Ureter (tissue), 1 donor: ENCODE measurements at places on chromosomes 1 and 21. TPM values are rescaled to one million over a fixed set of nuclear protein-coding genes. Genes with fewer than 3 reads are reported as not detected.

The PRRX1 gene
- total RNA-seq = 23.0 TPM

The EVA1B gene
- total RNA-seq = 12.4 TPM

The KCNH1 gene
- total RNA-seq = 0.86 TPM

The G0S2 gene
- 7.7 TPM for total RNA-seq

The DARS2 gene
- total RNA-seq = 17.5 TPM

The NADK gene
- 80.3 TPM for total RNA-seq

The S100A3 gene
- 6.5 TPM for total RNA-seq

The MPZ gene
- total RNA-seq = 3.1 TPM

The CHI3L1 gene
- 8.8 TPM for total RNA-seq

The SLC1A7 gene
- not detected for total RNA-seq

The CD1D gene
- total RNA-seq = 1.7 TPM

The MPL gene
- total RNA-seq = 0.55 TPM

The ERICH3 gene
- total RNA-seq = not detected

The CYP4A22 gene
- 0.23 TPM for total RNA-seq

The SHISA4 gene
- 11.6 TPM for total RNA-seq

The OPRD1 gene
- total RNA-seq = not detected

The NPR1 gene
- total RNA-seq = 21.0 TPM

The VAV3 gene
- total RNA-seq = 57.5 TPM

The TXNIP gene
- total RNA-seq = 744 TPM

The CCDC30 gene
- total RNA-seq = 8.9 TPM

The SUSD4 gene
- 21.9 TPM for total RNA-seq

The ATP6V1G3 gene
- not detected for total RNA-seq

The RUNX1 gene
- total RNA-seq = 84.0 TPM

The GJB3 gene
- total RNA-seq = 14.9 TPM

The ETNK2 gene
- total RNA-seq = 13.5 TPM

The RNPEP gene
- 57.1 TPM for total RNA-seq

The MEX3A gene
- 1.2 TPM for total RNA-seq

The TTC13 gene
- total RNA-seq = 20.3 TPM

The DDR2 gene
- total RNA-seq = 60.3 TPM

The CTSK gene
- total RNA-seq = 26.5 TPM

The MXRA8 gene
- 41.9 TPM for total RNA-seq

The CLEC20A gene
- total RNA-seq = not detected

The SLC50A1 gene
- 63.4 TPM for total RNA-seq

The CNR2 gene
- total RNA-seq = not detected

The C1orf185 gene
- not detected for total RNA-seq

The GJA5 gene
- total RNA-seq = 5.0 TPM

The TEX38 gene
- 0.39 TPM for total RNA-seq

The CLDN17 gene
- not detected for total RNA-seq

The LCE2A gene
- total RNA-seq = not detected

The WDR64 gene
- not detected for total RNA-seq

The HPCA gene
- total RNA-seq = 0.75 TPM

The PIK3C2B gene
- 146 TPM for total RNA-seq

The NCAM2 gene
- 3.7 TPM for total RNA-seq

The F13B gene
- not detected for total RNA-seq

The AMPD1 gene
- 0.86 TPM for total RNA-seq

The CIART gene
- 8.0 TPM for total RNA-seq

The SFN gene
- 93.7 TPM for total RNA-seq

The SLAMF1 gene
- total RNA-seq = 0.83 TPM
